ENCODE measurements at places on chromosomes 4 and X.

GRCh38 chr4:108327642-108328382 lies 159.1 kb upstream of the LEF1 start:
- H3K4me1 ChIP-seq, result no peaks in the 10 kb centered on the region
- no peak overlapping the region for H3K27ac ChIP-seq
- DNase-seq, result no peak
- H3K27me3 ChIP-seq, result peaks cover 2% of the 10 kb centered on the region
- no peaks in the 10 kb centered on the region for H3K36me3 ChIP-seq

DNA sequence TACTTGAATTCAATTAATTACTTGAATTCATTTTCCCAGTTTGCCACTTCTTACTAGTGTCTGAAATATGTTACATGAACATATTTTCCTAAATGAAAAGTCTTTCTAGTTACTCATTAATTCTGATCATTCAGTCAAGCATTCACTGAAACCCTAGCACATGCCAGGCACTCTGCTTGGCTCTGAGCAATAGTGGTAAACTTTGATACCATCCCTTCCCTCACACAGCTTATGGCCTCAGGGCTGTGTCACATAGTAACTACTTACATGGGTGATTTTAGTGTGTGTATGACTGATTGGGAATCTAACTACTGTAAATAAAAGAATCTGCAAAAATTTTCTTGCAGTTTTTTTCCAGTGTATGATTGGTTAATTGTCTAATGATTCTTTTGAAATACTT lies 32.7 kb downstream of the METAP1 start:
- H3K36me3 ChIP-seq, result no peaks in the 10 kb centered on the region
- H3K27me3 ChIP-seq, result no peaks in the 10 kb centered on the region
- no peak for DNase-seq
- peaks cover 24% of the 10 kb centered on the region for H3K4me1 ChIP-seq

DNA sequence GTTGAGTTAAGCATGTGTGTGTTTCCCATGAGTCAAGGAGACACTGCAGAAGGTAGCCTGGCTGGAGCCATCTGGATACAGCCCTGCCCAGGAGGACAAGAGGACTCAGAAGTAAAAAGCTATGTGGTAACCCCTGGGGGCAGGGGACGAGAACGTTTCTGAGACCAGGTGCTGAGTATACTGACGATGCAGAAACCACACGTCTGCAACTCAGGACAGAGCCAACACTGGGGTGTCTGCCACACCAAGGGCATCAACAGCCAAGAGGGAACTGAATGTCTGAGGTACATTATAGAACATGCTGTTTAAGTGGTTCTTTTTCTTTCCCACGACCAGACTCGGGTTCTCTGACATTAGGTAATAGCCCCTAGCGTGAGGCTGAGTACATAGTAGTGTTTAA lies 94.1 kb upstream of the GPR34 start:
- H3K27me3 ChIP-seq, result no peaks in the 10 kb centered on the region
- H3K4me3 ChIP-seq, result no peak overlapping the region

DNA sequence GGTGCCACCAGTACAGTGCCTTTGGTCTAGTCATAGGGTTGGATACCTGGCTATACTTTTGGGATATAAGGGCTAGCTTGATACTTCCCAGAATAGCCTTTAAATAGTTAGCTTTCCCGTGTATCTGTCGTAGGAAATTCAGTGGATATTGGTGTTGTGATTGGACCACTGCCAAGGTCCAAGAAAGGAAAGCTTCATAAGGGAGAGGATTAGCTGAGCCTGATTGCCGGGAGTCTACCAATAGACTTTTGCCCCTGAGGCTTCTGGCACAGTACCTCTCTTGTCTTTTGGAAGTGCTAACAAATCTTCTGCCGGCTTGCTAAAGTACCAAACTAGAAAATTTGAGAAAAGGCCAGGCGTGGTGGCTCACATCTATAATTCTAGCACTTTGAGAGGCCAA lies 350.6 kb downstream of the CHIC1 start:
- no peaks in the 10 kb centered on the region for H3K27me3 ChIP-seq
- no peaks in the 10 kb centered on the region for H3K4me1 ChIP-seq
- no peaks in the 10 kb centered on the region for H3K36me3 ChIP-seq
- DNase-seq, result no peak

GRCh38 chrX:50072110-50072509 lies 128.7 kb downstream of the AKAP4 start:
- no peak for DNase-seq
- H3K36me3 ChIP-seq, result no peaks in the 10 kb centered on the region
- H3K4me3 ChIP-seq, result no peak overlapping the region
- H3K27ac ChIP-seq, result no peak overlapping the region

GRCh38 chr4:147696866-147697265 lies 12.9 kb upstream of the PRMT9 start:
- no peak for DNase-seq
- H3K4me3 ChIP-seq, result no peak overlapping the region
- H3K36me3 ChIP-seq, result no peaks in the 10 kb centered on the region
- no peak overlapping the region for H3K27ac ChIP-seq
